ENCODE measurements at places on chromosomes 1 and 21. TPM values are rescaled to one million over a fixed set of nuclear protein-coding genes. Genes with fewer than 3 reads are reported as not detected.

- no peak overlapping the region for H3K4me3 ChIP-seq
- H3K36me3 ChIP-seq: no peaks in the 10 kb centered on the region
- no peak overlapping the region for H3K27ac ChIP-seq
- no peaks in the 10 kb centered on the region for H3K4me1 ChIP-seq
- peaks cover 3% of the 10 kb centered on the region for H3K27me3 ChIP-seq
These were observed 124.9 kb upstream of the SMYD2 start for GRCh38 chr1:214155987-214156625.

DNA sequence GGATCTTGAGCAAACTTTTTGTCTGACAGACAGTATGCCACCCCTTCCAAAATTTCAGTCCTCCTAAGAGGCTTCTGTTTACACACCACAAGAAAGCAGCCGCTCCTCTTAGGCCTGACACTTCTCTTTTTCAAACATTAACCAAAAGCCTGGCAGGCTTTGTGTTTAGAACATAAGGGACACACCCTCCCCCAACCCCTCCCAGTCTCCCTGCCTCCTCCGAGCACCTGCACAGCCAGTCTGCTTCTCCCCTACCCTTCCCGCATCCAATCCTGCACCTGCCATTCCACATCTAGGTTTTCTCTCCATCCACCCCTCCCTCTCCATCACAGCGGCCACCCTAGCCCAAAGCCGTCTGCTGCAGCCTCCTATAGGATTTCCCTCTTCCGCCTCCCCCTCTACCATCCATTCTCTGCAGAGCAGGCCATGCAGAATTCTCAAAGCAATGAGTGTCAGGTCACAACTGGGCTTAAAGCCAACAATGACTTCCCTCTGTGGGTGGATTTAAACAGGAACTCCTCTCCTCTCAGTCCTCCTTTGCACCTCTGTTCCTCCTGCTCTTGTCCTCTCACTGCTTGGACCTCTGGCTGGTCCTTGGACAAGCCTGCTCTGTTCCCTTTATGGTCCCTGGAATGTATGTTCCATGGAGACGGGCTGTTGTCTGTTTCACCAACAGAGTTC is 478.2 kb downstream of the NPHP4 start:
- no peaks in the 10 kb centered on the region for H3K4me1 ChIP-seq
- H3K4me3 ChIP-seq: no peak overlapping the region
- DNase-seq: no peak
- H3K27ac ChIP-seq: no peak overlapping the region

DNA sequence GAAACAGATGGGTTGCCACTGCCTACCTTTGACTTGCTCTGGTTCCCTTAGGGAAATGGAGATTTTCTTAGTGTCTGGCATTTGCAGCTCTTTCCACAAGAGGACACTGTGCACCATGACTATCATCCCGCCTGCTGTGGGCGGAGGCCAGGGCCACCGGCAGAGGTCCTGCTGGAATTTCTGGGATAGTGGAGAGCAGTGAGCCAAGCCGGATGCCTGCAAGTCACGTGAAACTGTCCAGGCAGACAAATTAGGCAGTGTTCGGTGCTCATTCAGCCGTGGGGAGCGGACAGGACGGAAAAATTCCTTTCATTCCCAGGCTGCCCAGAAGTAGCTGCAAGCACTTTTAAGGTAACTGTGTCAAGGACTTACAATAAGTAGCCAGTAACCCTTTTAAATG is 43.4 kb downstream of the IGSF5 start:
- no peaks in the 10 kb centered on the region for H3K36me3 ChIP-seq
- no peak overlapping the region for H3K27ac ChIP-seq
- no peaks in the 10 kb centered on the region for H3K4me1 ChIP-seq
- peaks cover under 1% of the 10 kb centered on the region for H3K27me3 ChIP-seq
- peak; percentile 56 for DNase-seq

- no peak overlapping the region for H3K27ac ChIP-seq
- H3K36me3 ChIP-seq: no peaks in the 10 kb centered on the region
- H3K4me1 ChIP-seq: peaks cover 5% of the 10 kb centered on the region
- H3K27me3 ChIP-seq: peaks cover 8% of the 10 kb centered on the region
These were observed 62.0 kb downstream of the SLC9A1 start for GRCh38 chr1:27092888-27093287.

Gene ASCL5
- not detected for total RNA-seq

DNA sequence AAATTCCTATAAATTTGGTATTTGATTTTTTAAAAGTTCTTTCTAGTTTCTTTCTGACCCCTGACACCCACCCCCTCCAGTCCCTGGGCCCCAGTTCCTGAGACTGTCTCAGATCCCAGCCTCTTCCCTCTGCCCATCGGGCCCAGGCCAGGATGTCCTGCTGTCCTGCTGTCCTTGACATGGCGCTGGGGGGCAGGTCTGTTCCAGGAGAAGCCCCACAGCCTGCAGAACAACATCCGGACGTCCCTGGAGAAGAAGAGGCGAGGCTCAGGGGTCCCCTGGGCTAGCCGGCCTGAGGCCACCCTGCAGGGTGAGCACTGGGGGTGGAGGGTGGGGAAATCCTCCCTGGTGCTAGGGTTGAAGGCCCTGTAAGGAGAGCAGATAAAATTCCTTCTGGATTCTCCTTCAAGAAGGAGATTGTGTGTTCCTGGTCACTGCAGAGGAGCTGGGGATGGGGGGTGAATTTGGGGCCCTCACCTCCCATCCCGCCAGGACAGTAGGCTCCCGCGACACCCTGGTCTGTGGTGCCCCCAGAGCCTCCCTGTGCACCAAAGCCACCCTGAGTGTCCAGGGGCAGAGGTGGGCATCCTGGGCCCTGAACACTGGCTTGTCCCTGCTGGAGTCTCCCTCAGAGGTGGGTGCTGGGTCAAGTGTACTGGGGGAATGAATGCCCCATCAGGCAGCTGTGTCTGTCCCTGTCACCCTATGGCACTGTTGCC is 45.0 kb downstream of the DISP3 start:
- H3K4me1 ChIP-seq: no peaks in the 10 kb centered on the region
- no peak for DNase-seq
- peaks cover 27% of the 10 kb centered on the region for H3K27me3 ChIP-seq

DNA sequence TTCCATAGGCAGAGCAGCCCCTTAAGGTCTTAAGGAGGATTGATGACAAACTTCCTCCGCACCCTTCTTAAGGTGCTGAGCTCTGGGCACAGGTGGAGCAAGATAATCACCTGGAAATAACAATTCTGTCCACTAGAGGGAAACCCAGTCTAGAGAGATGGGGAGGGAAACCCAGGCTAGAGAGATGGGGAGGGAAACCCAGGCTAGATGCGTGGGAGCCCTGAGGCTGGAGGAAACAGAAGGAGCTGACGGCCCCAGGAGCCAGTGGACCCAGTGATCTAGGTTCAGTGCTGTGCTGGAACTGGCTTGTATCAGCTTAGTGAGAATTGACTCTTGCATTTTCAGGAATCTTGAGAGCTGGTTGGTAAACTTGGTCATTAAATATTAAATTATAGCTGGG is 17.8 kb upstream of the MYCL start:
- no peaks in the 10 kb centered on the region for H3K4me1 ChIP-seq
- no peaks in the 10 kb centered on the region for H3K36me3 ChIP-seq
- H3K27me3 ChIP-seq: peaks cover 11% of the 10 kb centered on the region
- DNase-seq: peak; percentile 52

DNA sequence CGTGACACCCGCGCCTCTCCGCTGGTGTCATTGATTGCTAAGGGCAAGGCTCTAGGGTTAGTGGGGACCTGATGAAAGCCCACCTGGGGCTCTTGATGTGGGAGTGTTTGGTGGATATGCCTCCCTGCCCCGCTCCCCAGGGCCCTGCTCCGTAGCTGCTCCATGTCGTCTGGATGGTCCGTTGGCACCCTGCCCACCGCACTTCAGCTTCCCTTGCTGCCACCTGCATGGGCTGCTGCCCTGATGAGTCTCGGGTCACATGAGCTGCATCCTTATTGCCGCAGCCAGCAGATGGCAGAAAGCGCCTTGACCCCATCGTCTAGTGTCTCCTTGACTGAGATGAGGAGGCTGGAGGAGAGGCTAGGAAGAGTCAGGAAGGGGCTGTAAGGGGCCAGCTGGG is 439.4 kb downstream of the CAMTA1 start:
- H3K4me1 ChIP-seq: peaks cover 65% of the 10 kb centered on the region
- peaks cover 2% of the 10 kb centered on the region for H3K36me3 ChIP-seq
- H3K4me3 ChIP-seq: no peak overlapping the region
- no peak for DNase-seq

Gene PUSL1
- 30.4 TPM for total RNA-seq

DNA sequence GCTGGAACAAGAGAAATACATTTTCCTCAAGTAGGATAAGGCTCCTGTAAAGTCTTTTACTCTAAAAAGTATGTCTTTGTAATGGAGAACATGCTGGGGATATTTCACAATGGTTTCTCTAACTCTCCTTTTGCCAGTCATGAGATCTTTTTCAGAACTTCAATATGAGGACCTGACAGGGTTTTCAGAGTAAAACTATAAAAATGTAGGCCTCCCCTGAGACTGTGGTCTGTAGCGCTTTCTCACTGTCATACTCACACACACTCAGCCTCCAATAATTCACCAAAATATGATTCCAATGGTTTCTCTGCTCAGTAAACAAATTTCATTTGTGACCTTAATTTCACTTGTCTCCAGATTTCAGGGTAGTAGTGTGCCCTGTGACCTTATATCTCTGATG is 440.1 kb upstream of the PTBP2 start:
- no peaks in the 10 kb centered on the region for H3K27me3 ChIP-seq
- H3K4me3 ChIP-seq: no peak overlapping the region

- H3K27me3 ChIP-seq: peaks cover 11% of the 10 kb centered on the region
- H3K27ac ChIP-seq: no peak overlapping the region
- no peaks in the 10 kb centered on the region for H3K36me3 ChIP-seq
These were observed 1.5 kb downstream of the STYXL2 start for GRCh38 chr1:167095368-167095767.

DNA sequence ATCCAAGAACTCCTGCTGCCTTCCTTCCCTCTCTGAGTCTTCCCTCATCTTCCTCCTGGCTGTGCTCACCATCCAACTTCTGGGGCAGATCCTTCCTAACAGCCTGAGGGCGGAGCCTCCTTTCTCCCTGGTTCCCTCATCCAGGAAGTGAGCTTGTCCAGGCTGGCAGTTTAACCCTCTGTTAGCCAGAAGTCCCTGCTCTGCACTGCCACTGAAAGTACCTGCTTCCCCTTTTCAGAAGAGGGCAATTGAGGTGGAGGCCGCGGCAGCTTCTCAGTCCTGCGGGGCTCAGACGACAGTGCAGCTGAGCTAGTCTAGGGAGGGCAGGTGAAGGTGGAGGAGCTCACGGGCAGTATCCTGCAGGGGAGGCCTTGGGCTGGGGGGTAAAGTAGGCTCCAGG is 149.1 kb downstream of the FCRL5 start:
- H3K27me3 ChIP-seq: peaks cover 9% of the 10 kb centered on the region
- DNase-seq: no peak
- H3K27ac ChIP-seq: no peak overlapping the region

- peak overlapping the region; percentile 0 for H3K27ac ChIP-seq
- peaks cover 49% of the 10 kb centered on the region for H3K4me1 ChIP-seq
- peaks cover 4% of the 10 kb centered on the region for H3K27me3 ChIP-seq
- H3K36me3 ChIP-seq: peaks cover 12% of the 10 kb centered on the region
- DNase-seq: peak; percentile 65
These were observed 2.8 kb upstream of the PHLDA3 start for GRCh38 chr1:201471772-201472171.

DNA sequence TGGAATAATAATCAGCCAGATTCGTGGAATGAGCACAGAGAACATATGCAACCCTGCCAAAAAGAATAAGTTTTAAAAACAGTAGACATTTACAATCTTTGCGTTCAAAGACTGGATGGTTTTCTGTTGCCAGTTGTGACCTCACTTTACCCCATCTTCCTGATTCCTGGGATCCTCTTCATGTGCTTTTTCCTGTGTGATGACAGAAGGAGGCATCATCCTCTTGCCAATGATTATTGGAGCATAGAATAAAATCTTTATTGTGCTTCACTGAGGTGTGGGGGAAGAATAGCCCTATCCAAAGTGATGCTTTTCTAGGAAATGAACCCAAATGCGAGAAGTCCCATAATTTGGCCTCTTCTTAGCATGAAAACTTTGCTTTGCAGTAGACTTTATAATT is 15.0 kb upstream of the BARHL2 start:
- peaks cover 21% of the 10 kb centered on the region for H3K4me1 ChIP-seq
- H3K27ac ChIP-seq: no peak overlapping the region

DNA sequence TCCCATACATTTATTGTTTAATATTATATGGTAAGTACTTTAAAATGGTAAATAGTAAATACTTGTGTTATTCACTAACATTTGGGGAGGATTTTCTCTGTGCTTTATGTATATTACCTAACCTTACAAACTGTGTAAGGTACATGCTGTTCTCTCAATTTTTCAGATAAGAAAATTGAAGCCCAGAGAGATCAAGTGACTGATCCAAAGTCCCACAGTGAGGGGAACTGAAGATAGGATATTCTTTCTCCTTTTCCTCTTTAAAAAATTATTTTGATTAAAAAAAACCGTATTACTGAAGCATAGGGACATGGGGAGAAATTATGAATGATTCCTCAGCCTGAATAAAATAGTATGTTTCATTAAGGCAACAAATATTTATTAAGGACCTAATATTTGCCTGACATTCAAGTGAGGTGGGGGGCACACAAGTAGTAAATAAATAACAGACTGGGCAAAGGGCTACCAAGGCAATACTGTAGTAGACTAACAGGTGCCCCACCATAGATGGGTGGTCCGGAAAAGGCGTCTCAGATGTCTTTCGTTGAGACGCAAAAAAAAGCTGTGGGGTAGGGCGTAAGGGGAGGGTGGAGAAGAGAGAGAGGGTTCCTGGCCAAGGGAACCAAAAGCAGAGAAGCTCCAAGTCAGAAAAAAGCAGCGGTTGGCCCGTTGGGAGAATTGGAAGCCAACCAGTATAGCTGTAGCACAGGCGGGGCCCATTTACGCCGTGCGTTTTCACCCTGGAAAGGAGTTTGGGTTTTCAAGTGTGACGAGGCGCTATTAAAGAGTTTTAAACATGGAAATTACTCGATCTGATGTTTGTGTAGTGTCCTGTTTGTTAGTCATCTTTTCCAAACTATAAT is 944 bp upstream of the AGO3 start:
- DNase-seq: peak; percentile 24
- peak overlapping the region; percentile 96 for H3K4me3 ChIP-seq
- H3K27ac ChIP-seq: peak overlapping the region; percentile 96

DNA sequence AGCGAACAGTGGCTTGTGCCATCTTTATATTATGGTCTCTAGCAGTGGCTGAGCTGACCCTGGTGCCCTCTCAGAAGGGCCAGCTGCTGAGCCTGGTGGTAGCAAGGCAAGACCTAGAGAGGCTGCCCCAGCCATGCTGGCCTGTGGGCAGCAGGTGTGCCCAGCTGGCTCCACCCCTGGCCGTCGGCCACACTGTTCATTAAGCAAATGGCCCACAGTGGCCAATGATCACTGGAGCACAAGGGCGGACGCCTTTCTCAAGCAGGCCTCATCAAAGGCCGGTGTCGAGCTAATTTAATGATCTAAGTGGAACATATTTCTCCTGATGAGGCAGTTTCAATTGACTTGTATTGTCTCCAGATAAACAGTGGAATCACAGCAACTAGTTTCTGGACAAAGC is 89.4 kb downstream of the GRIK3 start:
- no peak overlapping the region for H3K27ac ChIP-seq
- H3K36me3 ChIP-seq: peaks cover 8% of the 10 kb centered on the region
- no peak overlapping the region for H3K4me3 ChIP-seq
- H3K4me1 ChIP-seq: no peaks in the 10 kb centered on the region

All from HFFc6 (cell line).